Skeletal muscle cell (primary cell): ENCODE measurements at places on chromosomes 7 and 10.

DNA sequence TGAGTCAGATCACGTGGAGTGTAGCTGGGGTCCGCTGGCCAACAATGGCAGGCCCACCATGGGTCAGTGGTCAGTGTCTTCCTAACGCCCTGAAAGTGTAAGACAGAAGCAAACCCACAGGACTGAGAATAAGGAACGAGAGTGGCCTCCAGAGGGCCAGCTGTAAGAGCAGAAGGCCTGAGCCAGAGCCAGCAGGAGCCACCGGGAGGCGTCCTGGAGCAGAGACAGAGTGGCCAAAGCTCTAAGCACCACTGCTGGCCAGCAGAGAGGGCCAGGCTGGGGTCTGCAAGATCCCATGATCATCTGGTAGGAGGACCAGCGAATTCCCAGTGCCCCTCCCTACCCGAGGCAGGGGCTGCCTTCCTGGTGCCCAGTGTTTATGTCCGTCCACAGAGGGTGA is 9.2 kb downstream of the CCDC201 start:
- no peak for DNase-seq

DNA sequence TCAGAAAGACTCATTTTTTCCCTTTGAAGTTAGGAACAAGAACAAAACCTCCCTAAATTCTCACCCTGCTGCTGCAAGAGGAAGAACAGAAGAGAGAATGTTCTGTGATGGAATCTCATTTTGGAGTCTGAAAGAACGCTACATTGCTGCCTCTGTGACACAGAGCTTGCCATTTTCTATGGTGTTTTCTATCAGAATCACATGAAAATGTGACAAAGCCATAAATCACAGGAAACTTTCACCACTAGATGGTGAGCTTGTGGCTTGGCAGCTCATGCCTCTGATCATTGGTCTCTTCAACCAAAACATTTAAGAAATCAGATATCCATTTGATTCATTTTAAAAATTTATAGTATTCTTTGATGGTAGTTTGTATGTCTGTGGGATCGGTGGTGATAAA is 82.9 kb downstream of the CADPS2 start:
- no peak for DNase-seq

DNA sequence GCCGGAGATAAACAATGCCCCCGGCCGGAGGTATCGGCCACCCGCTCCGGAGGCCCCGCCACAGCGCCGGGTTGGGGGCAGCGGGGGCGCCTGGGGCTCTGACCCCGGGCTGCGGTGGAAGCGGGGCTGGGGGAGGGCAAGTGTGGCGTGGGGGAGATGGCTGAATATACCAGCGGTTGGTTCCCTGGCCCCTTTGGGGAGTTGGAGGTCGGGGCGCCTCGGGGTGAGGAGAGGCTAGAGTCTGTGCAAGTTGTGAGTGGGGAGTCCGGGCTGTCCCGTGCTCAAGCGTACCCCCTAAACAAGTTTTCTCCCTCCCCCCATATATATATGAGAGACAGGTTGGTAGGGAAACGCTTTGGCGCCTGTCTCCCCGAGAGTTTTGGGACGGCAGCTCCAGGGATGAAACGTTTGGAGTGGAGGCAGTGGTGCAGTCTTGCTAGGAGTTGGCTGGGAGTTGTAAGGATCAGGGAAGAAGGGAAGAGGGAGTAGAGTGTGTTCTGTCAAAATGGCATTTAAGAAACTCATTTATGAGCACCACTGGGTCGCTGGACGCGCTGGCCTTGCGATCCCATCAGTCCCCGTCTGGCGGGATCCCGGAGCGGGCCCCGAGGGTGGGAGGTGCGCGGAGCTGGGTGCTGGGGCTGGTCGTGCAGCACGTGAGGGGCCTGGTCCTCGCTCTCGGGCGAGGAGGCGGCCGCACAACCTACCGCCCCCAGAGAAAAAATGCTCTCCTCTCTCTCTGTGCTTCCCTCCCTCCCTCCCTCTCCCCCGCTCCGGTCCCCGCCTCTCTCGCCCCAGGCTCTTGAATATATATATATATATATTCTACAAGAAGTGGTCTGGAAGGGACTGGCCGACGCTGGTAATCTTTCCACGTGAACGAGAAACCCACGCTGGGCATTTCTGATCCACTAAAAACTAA is 1.1 kb downstream of the TET1 start:
- no peak for DNase-seq

DNA sequence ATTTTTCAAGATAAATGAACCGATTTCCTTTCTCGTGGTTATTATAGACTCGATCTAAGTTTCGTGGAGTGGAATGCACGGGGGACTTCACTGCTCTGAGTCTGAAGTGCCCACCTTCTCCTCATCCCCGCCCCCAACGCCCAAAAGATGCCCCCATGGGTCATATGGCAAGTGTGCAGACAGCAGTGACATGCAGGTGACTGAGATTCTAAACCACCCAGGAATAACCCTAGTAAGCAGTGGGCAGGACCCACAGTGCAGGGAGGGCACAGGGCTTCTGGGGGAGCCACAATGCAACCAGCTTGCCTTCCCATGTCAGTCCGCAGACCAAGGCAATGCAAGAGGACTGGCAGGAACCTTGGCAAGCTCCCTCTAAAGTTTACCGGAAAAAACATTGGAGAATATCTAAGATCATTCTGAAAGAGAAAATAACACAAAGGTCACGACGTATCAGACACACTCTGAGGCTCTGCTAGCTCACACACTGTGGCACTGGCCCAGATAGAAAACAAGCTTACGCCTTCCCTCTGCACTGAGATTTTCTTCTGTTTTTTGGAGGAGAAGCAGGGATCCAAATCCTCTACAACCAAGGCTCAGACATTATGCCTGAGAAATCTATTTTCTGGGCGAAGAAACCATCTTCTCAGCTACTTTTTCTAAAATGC is 239.6 kb downstream of the MAD1L1 start:
- DNase-seq: no peak

- DNase-seq: no peak
Measured at GRCh38 chr10:36739884-36740445, 385.4 kb upstream of the ANKRD30A start.

DNA sequence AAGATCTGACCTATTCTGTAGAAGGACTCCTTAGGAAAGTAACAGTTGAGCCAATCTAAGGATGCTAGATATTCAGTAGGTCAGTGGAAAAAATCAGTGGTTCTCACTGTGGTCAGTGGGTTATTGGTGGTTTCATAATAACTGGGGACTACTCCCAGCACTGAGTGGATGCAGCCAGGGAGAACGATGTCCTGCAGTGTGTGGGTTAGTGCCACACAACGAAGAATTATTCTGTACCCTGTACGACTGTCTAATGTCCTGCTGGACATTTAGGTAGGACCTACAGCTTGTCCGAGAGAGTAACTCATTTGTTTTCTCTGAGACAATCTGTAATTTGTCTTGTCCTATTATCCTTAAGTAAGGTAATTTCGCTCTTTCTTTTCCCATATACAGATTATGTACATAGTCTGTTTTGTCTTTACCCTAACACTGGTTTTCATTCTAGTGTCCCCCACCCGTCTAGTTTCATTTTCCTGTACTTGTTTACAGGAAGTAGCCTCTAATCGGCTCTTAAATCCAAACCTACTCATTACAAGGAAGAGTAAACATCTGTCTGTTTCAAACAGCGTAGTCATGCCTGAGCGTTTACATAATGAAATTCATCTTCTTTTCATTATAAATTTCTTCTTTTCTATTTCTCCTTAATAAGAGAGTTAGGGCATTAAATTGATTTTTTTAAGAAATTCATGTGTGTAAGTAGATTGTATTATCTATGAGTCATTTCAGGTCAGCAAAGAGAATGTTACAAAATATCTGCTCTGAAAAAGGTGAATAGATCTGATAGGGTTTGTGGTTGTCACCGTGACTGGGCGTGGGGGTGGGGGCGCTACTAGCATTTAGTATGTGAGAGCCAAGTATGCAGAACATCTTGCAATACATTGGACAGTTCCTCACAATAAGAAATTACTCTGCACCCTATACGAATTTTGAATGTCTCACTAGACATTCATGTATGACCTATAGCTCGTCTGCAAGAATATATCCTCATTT is 8.3 kb upstream of the ZC3HAV1L start:
- DNase-seq: no peak

GRCh38 chr7:51054231-51054630 is 262.4 kb downstream of the COBL start:
- DNase-seq: no peak

- no peak for DNase-seq
Measured at GRCh38 chr10:127906548-127907377, at the start of gene PTPRE. Gene PTPRE, plus strand, starts transcription at chr10:127907103. Its CDS starts 133,779 bp downstream, at chr10:128040882.

DNA sequence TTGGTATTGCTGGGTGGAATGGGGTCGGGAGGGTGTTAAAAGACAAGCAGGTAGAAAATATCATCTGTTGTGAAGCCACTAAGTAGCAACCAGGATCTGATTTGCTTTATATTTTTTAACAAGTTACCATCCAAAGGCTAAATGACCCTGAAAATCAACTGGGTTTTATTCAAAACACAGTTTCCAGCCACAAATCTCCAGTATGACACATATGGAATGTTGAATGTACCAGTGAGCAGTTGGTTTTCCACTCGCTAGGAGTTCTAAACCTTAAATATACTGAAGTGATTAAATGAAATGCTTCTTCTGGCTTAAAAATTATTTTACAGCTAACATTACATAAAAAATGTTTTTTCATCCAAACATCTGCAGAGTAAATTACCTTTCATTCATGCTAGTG is 112.5 kb downstream of the PDE1C start:
- DNase-seq: no peak

GRCh38 chr7:117074378-117074777 is 121.1 kb downstream of the ST7 start:
- DNase-seq: no peak

- no peak for DNase-seq
Measured at GRCh38 chr10:76723844-76724243, 913.8 kb downstream of the KCNMA1 start.

- no peak for DNase-seq
Measured at GRCh38 chr10:71964098-71964742, at the start of gene CHST3. Gene CHST3, plus strand, starts transcription at chr10:71964395. Its CDS starts 41,448 bp downstream, at chr10:72005843.

GRCh38 chr7:17822547-17823173 is 117.6 kb downstream of the SNX13 start:
- DNase-seq: no peak

DNA sequence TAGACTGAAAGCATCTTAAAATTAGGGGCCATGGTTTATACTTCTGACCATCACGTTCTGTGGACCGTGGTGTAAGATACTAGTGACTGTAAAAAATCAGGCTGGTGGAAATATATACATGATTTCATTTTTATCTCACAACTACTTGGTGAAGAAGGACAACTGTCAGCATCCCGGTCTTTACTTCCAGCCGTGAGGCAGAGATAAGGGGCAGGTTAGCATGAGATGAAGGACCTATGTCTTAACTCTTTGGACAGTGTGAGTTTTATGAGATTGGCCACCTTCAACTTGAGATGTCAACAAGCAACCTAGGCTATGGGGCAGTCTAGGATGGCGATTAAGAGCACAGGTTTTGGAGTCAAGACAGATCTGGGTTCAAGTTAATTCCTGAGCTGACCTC is 37.5 kb upstream of the FAM171A1 start:
- DNase-seq: no peak

- no peak for DNase-seq
Measured at GRCh38 chr7:130268463-130269317, 2.0 kb downstream of the CPA2 start.

DNA sequence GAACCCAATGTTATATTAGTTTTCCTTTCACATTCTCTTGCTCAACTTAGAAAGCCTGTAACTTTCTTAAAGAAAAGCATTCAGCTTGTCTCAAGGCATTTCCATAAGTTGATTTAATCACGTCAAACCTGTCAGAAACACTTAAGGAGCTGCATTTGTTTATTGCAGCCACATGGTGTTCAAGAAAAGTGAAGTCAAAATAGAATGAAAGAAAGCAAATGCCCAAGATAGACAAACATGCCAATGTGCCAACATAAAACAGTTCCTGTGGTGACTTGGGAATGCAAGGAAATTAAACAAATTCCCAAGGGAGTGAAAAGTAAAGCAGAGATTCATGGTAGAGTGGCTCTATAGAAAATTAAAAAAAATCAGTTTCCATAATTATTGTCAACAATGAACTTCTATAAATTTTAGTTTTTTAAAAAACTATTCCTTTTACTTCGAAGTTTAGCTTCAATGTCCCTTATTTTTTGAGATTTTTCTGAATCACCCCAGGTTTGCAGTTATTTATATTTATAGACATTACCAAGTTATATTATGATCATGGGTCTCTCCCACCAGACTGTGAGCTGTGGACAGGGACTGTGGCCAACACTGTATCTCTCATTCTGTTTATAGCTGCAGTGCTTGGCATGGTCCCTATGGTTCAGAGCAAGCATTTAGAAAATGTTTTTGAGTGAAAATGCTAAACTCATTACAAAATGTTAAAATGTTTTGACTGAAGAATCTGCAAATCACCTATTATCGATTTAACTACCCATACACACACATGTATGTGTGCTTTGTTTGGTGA is 887.4 kb downstream of the REEP3 start:
- no peak for DNase-seq

DNA sequence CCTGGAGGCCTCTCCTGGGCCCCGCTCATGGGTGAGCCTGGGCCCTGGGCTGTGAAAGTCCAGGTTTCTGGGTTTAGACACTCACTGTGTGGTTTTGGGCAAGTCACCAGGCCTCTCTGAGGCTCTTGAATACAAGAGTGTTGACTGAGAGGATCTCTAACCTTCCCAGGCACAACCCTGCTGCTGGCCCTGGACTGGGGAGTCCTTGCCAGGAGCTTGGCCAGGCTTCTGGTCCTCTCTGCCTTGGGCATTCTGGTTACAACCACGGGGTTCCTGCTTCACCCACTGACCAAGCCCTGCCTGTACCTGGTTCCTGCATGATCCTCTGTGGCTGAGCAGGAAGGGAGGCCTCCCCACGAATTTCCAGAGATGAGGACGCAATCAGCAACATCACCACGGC is 63.6 kb upstream of the COL13A1 start:
- DNase-seq: no peak

DNA sequence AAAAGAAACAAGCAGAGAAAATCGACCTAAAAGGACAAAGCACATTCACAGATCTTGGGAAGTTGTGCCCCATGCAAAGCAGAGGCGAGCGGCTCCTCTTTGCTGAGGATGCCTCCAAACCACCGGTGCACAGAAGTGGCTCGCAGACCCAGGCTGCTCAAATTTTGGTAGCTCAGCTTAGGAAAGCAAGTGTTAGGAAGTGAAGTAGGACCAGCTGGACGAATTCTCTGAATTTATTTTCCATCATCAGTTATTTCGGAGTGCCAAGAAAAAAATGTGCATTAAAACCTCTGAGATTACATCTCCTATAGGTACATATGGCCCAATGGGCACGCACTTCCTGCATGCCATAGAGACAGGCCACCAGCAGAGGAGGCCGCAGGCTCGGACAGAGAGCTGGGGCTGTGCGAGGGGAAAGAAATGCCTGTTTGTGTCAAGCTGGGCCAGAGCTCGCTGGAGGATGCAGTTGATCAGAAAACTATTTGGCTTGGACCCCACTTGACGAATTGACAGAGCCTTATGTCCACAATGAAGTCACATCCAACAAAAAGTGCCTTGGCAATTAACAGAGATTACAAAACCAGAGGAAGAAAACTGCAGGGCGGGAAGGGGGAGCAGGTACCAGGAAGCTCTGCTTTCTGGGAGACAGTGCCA is 122.3 kb upstream of the LYZL2 start:
- peak; percentile 31 for DNase-seq

- DNase-seq: no peak
Measured at GRCh38 chr7:74084722-74085578, 1.3 kb downstream of the LIMK1 start.
